ENCODE measurements at places on chromosomes 3 and 15.

GRCh38 chr3:164521139-164521538, 557.2 kb downstream of the SI start:
- no peak for DNase-seq

DNA sequence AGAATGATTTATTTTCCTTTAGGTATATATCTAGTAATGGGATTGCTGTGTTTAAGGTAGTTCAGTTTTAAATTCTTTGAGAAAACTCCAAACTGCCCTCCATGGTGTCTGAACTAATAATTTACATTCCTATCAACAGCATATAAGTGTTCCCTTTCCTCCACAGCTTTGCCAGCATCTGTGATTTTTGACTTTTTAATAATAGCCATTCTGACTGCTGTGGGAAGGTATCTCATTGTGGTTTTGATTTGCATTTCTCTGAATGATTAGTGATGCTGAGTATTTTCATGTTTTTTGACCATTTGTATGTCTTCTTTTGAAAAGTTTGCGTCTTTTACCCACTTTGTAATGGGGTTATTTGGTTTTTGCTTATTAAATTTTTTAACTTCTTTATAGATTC, 571.6 kb upstream of the CCDC54 start:
- DNase-seq: no peak

DNA sequence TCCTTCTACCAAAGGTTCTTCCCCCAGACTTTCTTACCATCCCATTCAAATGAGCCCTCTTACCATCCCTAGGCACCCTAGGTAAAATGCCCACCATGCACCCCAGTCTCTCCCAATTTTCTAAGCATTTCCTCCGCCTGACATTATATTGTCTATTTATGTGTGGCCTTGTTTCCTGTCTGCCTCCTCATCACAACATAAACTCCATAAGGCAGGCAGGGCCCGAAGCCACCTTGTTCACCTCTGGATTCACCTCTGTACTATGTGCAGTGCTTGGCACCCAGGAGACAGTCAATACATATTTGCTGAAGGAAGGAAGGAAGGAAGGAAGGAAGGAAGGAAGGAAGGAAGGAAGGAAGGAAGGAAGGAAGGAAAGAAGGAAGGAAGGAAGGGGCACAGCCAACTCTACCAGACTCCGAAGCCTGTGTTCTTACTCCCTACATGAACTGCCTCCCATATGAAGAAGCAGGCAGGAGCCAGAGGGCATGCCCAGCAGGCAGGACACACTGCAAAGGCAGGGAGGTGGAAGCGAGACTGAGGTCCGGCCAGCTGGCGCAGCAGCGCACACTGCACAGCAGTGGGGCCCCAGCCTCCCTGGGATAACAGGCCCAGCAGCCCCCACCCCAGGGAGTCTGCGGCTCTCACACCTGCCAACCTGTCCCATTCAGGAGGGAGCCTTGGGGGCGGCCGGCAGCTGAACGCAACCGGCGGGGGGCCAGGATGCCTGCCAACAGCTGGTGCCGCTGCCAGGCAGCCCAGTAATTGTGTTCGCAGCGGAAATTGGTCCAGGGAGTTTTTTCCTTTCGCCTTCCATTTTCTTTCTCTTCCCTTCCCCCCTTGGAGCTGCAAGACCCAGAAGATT, 106.0 kb upstream of the LINGO1 start:
- no peak for DNase-seq

DNA sequence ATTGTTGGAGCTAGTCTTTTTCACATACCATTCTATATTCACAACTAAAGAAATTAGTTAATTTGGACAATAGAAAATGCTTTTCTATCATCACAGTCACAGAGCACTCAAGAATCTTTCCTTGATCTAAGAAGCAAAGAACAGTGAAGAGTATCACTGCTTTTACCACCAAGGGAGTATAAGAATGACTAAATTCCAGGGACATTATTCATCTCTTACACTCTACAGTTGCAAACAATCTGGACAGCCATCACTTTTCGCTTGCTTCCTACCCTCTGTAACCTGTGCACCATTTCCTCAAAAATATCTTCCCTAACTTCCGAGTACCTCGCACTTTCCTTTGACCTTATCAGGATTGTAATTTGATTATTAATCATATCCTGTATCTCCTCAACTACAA, 359.5 kb upstream of the TMCO5A start:
- DNase-seq: no peak

DNA sequence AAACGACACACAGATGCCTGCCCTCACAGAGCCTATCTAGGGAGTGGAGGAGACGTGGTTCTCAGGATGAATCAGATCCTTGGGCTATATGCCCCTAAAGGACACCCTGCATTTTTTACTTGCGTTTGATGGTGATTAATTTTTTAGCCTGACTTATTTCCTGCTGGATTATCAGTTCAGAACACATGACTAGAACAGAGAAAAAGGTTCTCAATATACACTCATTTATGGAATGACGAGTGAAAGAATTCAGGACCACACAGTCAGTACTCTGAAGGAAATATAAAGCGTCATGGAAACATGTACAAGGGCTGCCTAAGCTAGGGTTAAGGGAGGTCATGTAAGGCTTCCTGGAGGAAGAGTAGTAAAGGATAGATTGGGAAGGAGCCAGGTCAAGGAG, 121.8 kb downstream of the SSR3 start:
- no peak for DNase-seq

DNA sequence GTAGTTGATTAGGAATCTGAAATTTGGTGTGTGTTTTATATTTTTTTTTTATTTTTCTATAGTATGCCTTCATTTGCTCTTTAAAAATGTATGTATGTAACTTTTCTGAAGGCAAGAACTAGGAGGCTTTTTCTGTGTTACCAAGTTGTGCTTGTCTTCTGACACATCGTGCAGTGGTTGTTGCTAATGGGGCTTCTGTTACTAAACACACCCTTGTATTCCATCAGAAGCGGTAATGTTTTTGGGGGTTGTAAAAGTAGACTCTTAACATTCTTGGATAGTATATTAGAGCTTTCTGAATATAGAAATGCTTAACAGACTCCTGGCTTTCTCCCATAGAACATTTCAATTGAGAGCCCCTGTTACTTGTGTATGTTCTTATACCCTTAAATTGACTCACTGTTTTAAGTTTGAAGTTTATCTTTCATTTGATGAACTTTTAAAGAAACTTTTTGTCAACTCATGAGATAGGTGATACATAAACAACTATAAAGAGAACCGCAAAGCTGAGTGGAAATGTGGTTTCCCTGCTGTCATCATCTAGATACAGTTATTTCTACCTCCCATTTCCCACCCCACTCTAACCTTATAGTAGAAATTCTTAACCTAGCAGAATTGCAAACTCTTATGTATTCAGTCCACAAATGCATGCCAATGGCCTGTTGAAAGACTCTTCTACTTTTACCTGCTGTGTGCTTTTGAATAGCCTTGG, 2.5 kb downstream of the TIPARP start:
- DNase-seq: peak; percentile 64

DNA sequence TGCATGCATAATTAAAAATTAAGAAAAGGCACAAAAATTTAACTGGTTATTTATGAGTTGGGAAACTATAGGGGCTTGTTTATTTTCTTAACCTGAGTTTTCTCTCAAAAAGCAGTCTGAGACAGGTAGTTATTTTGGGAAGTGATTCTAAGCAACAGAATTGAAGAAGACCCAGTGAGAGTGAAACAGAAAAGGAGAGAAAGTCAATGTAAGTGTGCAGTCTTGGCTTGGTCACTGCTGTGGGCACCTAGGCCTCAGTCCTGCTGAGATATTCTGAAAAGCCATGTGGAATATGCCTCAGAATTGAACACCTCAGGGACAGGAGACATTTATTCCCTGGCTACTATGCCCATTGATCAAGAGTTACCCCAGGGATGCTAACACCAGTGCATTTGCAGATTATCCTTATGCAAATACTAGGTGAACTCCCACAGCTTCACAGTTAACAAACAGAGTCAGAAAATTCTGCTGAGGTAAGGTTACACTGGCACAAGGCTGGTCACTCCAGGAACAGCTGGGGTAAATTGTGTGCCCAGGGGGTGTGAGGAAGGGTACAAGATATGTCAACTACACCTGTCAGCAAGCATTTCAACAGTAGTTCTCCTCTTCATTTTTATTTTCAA, 222.7 kb downstream of the EFHB start:
- no peak for DNase-seq

GRCh38 chr15:25790000-25790660, 73.0 kb downstream of the ATP10A start:
- peak; percentile 25 for DNase-seq

- peak; percentile 45 for DNase-seq
These were observed 20.1 kb upstream of the GOLGA6L2 start for GRCh38 chr15:23467110-23467600.

All from choroid plexus epithelial cell (primary cell).